Upper lobe of right lung (tissue), 1 donor: ENCODE measurements at places on chromosomes 2 and 18.

DNA sequence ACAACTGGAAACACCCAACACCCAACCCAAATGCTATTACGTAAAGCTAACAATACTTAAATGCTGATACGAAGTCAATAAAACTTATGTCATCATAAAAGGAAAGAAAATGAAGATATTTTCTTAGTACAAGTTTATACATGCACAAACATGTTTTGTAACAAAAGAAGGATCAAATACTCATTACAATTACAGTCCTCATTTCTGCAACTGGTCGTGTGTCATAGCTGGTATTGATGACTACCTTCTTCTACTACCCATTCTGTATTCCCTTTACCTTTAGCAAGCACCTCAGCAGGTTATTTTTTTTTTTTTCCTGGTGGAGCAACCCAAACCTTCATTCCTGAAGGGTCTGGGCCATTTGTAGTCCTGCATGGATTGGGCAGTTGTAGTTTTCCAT, 1298.5 kb downstream of the SUCLG1 start:
- DNase-seq = no peak

DNA sequence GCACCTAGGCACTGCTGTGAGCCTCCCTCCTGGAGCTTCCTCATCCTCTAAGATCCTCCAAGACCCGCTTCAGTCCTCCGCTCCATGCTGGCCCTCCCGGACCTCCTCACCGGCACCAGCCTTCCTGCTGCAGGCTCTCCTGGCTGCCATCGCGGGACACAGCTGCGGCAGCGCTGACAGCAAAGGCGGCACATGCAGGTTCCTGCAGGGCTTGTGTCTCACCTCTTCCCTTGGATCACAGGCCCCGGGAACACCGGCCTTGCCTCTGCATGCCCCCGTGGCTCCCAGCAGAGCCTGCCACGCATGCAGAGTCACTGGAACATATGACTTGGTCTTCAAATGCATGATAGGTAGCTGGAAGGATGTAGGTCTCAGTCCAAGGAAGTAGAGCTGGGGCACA, 67.2 kb downstream of the PTGR3 start:
- no peak for DNase-seq

DNA sequence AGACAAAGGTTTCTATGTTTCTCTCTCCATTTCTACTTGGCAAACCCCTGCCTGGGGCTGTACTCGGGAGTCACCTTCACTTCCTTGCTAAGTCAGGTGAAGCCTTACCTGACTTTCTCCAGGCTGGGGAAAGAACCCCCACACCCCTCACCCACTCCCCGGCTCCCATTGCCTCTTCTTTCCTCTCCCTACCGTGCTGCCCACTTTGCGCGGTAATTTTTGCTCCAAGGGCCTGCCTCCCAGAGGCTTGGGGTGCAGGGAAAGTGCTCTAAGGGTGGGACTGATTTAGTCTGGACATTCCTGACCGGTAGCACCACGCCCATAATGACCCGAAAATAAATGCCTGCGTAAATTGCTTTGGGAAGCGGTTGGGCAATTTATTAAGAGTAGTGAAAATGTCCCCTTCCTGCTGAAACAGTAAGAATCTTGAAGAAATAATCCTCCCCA, 49.1 kb upstream of the ATP6V1B1 start:
- DNase-seq = peak; percentile 46

- no peak for DNase-seq
These were observed 65.7 kb upstream of the CNGA3 start for GRCh38 chr2:98280376-98281102.

- no peak for DNase-seq
These were observed 218.6 kb downstream of the EXOC6B start for GRCh38 chr2:72607189-72607588.

- DNase-seq = no peak
These were observed 33.9 kb upstream of the SIX2 start for GRCh38 chr2:45043174-45043573.

- DNase-seq = no peak
These were observed 660.9 kb upstream of the LINC00305 start for GRCh38 chr18:64809801-64810200.

DNA sequence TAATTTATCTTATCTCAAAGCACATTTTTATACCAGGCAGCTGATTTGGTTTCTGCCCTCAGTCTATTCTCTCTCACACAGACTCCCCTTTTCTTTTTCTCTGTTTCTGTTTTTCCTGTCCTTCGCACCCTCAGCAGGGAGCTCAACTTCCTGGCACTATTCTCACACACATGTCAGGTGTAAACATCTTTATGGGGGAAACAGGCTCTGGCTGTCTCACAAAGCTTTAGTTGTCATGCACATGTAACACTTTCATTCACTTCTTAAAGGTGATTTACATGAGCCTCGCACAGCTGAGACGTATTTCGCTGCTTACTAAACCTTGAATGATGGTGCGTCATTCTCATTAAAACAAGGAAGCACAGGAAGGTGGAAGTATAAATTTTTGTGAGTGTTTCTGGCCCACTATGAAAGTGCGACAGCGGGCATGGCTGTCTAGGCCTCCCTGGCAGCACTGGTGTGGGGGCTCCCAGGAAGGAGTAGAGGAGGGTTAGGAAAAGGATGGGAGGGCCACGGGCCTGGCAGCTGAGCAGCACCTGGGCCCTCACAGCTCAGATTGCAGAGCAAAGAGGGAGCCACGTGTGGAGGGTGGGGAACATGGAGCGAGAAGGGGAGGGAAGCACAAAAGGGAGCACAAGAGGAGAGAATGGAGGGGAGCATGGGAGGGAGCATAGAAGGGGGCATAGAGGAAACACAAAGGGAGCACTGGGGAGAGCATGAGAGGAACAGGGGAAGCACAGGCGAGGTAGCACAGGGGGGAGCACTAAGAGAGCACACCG, 46.2 kb upstream of the SNTG2 start:
- no peak for DNase-seq

DNA sequence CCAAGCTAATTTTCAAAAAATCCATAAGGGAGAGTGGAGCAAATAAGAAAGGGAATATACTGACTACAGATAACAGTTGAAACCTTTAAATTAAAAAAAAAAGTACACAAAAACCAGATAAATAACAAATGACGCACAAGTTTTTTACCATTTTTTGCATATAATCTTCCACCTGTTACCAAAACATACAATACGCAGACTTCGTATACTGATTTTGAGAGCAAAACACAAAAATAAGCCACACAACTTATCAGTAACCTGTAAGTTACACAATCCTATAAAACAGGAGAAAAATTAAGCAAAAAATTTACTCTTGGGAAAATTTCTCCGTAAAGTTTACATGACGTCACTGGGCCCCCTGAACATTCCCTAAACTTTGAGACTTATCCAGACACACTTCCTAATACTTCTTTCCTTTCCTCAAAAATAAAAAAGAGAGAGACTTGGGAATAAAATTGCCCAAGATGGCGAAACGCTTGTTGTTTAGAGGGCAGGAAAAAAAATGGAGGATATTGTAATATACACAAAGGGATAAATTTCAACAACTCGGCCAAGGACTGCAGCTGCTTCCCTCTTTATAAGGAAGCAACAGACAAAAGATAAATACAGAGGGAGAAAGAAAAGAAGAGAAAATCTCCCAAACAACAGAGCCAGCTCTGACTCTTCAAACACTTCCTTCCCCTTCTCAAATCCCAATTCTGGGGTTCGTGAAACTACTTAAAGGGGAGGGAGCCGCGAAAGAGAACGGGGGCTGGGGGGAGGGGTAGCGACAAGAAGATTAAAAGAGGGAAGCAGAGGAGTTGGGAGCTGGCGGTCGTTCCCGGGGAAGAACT, 1.6 kb downstream of the BAZ2B start:
- DNase-seq = no peak

- DNase-seq = no peak
These were observed 56.2 kb downstream of the EMILIN2 start for GRCh38 chr18:2903006-2903405.

GRCh38 chr18:74715306-74715705, 117.6 kb downstream of the ZNF407 start:
- no peak for DNase-seq

DNA sequence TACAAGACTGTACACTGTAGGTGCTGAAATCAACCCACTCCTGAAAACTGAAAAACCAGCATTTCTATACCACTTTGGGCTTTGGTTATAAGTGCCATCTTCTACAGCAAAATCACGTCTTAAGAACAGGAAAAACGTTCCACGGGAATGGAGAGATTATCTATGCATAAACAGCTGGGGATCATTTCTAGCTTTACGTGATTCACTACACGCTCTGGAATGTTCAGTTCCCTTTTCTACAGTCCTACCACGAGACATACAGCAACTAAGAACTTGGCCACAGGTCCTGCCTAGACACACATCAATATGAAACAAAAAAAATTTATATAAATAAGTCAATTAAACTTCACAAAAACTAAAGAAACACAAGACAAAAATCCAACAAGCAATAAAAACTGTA, 3.6 kb downstream of the CXCR4 start:
- no peak for DNase-seq

DNA sequence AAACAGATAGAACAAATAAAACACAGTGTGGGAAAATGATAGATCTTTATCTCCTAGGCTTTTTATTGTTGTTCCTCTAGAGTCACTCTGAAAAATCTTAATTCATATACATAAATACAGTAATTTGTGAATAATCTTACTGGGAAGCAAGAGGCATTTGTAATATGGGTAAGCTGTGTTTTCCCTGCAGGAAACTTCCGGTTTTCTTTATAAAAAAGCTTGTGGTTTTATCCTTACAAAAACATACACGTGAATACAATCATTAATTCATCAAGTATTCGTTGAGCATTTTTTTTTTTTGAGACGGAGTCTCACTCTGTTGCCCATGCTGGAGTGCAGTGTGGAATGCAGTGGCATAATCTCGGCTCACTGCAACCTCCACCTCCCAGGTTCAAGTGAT, 1312.8 kb upstream of the ZEB2 start:
- DNase-seq = no peak

DNA sequence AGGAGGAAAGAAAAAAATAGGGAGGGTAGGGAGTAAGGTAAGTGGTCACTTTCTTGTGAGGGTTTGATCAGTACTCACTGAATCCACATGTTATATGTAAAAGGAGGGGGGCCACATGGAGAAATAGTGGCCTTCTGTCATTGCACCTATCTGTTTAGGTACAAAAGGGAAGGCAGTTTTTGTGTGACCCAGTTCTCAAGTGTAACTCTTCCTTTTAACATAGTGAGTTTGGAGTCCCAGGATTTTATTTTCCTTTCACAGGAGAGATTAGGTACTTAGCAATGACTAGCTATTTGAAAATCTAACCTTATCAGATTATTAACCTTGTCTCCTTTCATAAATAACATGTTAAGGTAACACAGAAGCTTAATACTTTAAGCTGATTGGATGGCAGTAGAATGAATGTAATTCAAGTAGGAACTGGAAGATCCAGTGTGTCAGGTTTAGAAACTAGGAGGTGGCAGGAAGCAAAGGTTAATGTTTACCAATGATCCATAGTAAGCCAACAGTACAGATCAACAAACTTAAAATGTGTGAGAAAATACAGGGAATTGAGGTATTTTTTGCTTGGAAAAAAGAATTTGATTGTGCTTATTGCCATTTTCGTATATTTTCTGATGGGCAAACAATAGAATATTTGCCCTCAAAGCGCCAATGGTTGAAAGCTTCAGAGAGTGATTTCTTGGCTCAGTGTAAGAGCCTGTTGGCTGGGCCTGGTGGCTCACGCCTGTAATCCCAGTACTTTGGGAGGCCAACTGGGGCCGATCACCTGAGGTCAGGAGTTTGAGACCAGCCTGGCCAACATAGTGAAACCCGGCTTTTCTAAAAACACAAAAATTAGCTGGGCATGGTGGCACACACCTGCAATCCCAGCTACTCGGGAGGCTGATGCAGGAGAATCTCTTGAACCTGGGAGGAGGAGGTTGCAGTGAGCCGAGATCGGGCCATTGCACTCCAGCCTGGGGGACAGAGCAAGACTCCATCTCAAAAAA, 11.3 kb downstream of the HNMT start:
- DNase-seq = no peak

- peak; percentile 64 for DNase-seq
These were observed 20.7 kb downstream of the FOSL2 start for GRCh38 chr2:28413152-28413898.

DNA sequence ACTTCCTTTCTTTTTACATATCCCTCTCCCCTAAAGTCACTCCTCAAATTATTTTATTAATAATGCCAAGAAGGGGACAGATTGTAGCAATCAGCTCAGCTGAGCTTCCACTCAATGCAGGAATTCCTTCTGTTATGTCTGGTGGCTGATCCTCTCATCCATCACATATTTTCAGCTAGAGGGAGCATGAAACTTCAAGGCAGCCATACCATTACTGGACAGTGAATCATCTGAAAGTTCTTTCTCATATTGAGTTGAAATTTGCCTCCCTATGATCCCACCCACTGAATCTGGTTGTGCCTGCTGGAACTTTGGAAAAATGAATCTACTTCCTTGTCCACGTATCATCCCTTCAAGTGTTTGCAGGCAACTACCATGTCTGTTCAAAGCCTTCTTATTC, 11.2 kb downstream of the ZNF385B start:
- no peak for DNase-seq

DNA sequence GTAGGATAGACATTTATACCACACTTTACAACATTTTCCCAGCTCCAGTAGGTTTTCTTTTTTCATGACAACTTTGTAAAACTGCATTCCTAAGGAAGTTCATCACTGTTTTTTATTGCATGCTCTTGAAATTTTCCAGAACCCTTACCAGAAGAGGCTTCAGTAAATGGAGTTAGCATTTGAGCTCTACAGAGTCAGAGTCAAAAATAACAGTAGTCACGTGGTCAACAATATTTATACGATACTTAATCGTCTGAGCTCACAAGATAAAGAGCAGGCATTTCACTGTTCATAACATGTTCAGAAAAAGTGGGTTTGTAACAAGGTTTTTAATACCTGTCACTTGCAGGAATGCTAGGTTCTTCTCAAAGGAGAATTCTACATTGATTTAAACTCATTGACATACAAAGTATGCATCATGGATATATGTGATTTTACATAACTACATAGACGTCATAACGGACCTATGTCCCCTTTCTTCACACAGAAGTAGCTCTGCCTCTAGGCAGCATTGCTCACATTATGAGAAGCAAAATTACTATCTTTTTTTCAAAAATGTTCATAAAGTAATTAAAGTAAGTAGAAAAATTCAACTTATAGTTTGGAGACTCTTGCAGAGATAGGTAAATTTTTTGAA, 187.0 kb upstream of the COL3A1 start:
- no peak for DNase-seq

DNA sequence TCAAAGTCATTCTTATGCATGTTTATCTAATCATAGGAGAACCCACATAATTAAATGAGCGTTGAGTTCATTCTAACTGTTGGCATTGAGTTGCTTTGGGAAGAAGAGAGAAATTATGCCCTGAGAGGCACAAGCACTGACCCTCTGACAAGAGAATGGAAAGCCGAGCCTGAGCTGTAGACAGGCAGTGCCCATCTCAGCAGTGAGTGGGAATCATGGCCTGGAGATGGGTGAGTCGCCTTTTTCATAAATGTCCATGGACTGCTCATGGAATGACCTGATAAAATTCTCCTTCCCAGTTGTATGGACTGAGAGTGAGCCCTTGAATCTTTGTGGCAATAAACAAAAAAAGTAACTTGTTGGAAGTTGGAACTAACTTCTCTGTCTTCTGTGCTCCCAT, 21.4 kb upstream of the MYO3B start:
- no peak for DNase-seq

DNA sequence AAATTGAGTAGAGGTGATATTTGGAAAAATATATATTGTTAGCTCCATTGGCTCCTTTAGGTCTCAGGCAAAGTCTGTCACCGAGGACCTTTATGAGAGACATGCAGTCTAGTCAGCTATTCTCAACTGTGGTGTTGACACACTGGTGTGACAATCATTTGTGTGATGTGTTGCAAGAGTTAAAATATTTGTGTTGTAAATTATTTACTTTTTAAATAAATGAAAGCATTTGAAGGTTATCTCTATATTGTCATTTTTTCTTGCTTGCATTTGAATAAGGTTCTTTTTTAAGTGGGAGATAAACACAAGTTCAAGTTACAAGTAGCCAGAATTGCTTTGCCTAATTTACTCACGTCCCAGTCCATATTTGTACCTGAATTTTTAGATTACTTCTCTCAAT, 4.3 kb downstream of the REL start:
- DNase-seq = no peak
